GM23338 (cell line): ENCODE measurements at places on chromosomes 5 and 9. TPM values are rescaled to one million over a fixed set of nuclear protein-coding genes. Genes with fewer than 3 reads are reported as not detected.

DNA sequence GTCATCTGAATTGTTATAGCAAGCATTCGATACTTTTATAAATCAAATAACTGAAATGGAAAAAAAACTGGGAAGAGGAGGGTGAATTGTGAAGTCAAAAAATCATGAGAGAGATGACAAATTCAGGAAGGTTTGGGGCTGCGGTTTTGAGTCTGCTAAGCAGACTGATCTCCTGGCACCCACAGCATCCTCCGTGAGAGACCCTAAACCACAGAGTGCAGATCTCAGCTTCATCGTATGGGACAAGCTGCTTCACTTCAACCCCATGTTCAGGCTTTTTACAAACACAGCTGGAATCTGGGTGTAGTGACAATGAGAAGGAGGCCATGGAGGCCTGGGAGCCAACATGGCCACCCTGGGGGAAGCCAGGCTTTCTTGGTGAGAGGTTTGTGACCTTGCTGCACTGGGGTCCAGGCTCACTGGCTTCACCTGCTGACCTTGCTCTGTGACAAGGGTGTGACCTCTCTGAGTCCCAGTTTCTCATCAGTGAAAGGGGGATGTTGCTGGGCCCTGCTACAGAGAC lies 19.4 kb downstream of the USP20 start:
- no peak for DNase-seq

- DNase-seq, result no peak
Observed at GRCh38 chr5:158344376-158344775, 485.4 kb upstream of the CLINT1 start.

- no peak for DNase-seq
Observed at GRCh38 chr5:5423586-5423985, 1.1 kb downstream of the ICE1 start.

ZNF883 gene
- 25.1 and 26.8 TPM in 2 replicates for polyA plus RNA-seq

TUT7 gene
- polyA plus RNA-seq, result 15.0 and 21.4 TPM in 2 replicates

FCN2 gene
- not detected in 2 replicates for polyA plus RNA-seq
